HT-29 (cell line): ENCODE measurements at places on chromosomes 5 and 9. TPM values are rescaled to one million over a fixed set of nuclear protein-coding genes. Genes with fewer than 3 reads are reported as not detected.

DNA sequence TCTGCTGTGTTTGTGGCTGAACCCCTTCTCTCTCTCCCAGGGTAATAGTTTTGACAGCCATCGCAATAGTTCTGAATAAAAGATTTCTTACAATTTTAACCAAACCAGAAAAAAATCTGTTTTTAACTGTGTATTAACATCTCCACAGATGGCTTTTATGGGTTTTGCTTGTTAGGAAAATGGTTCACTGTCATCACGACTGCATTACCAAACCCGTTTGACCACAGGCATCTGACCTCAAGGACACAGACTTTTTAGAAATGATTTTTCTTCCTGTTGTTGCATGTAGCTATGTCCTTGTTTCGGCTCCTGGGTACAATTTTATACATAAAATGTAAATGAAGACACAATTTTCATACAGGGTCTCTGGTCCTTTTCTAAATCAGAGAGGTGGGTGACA lies 316.1 kb downstream of the IRX1 start:
- DNase-seq, result no peak

- no peak for DNase-seq
Measured at GRCh38 chr9:93613791-93614190, 37.4 kb downstream of the PHF2 start.

DNA sequence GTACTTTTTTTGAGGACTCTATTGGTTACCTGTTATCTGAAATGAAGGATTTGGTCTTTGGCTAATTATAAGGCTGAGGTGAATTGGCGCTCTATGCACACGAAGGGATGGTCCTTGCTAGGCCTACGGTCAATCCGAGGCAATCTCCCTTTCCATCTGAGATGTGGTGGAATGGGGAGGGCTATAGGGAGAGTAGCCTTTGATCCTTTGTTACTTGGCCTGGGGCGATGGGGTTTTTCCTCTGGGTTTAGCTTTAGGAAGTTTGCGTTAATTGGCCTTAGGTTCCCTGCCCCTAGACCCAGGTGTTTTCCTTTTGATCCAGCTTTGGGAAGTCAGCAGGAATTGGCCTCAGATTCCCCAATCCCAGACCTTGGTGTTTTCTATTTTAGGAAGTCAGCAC lies 102.1 kb upstream of the C9orf72 start:
- DNase-seq, result no peak

DNA sequence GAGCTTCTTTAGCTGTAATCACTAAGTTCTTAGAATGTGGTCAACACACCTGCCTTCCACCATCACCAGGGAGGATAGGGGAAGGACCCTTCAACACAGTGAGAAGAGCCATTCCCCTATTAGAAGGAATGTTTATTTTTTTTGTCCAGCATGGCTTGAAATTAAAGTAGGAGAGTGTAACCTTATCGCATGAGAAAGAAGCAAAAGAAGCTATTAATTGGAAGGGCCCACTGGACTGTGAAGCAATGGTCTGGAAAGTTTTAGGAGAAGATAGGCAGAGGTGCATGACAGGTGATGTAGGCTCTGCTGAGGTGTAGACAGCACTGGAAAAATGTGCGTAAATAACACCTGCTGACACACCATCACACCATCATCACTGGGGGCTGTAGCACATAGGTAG lies 1526.0 kb downstream of the MAT2B start:
- no peak for DNase-seq

DNA sequence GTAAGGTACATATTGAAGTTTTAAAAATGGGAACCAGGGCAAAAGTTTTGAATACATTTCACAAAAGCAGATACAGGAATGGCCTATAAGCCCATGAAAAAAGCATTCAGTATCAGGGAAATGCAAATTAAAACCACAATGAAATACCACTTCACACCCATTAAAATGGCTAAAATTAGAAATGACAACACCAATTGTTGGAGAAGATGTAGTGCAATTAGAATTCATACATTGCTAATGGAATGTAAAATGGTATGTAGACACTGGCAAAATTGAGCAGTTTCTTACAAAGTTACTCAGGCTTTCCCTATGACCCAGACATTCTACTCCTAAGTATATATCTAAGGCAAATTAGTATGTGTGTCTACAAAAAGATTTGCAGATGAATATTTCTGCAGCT lies 34.2 kb downstream of the CDC14B start:
- no peak for DNase-seq

- DNase-seq, result no peak
Measured at GRCh38 chr5:178421699-178422399, 168.3 kb downstream of the COL23A1 start.

- peak; percentile 84 for DNase-seq
Measured at GRCh38 chr5:148443998-148444397, 60.2 kb downstream of the FBXO38 start.

DNA sequence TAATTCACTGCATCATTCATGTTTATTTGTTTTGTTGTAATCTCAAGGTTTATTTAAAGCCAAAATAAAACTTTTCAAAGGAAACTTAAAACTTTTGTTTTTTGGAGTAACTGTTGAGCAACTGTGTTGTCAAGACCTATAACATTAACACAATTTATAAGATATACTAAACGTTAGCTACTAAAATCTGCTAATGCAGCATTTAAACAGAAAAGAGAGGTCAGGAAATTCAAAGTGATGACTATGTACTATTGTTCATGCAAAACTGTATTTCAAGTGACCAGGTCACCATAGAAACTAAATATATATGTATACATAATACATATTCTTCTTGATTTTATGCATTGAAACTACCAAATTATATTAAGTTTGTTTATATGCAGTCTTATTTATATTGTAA lies 1740.9 kb downstream of the EFNA5 start:
- no peak for DNase-seq

DNA sequence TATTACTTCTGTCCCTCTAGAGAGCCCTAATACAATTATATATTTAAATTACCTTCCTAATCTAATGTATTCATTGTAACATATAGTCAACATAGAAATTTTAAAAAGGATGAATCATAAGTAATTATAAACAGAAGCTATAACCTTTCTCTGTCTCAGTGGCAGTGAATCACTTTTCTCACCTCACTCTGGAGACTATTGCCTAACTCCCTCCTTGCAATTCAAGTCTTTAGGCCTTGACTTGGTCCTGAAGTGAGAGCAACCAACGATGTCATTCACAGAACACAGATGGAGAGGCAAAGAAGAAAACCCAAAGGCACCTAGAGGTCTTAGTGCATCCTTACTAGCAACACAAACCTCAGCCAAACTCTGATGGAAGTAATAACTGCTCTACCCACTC lies 133.3 kb upstream of the DPYSL3 start:
- no peak for DNase-seq

DNA sequence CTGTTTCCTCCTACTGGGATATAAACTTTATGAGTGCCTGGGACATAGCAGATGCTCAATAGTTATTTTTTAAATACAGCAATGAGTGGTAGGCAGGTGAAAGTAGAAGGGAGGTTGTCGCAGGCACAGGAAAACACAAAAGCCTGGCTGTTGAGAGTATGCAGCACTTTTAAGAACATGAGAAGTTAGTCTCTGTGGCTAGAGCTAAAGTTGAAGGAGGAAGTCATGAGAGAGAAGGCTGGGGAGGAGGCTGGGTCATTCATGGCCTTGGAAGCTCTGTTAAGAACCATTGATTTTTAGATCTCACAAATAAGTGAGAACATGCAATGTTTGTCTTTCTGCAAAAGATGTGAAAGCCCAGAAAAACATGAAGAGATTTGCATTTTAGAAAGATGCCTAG lies 126.7 kb downstream of the PRKACG start:
- DNase-seq, result no peak

GRCh38 chr5:124089578-124089977 lies 577.6 kb downstream of the CSNK1G3 start:
- DNase-seq, result no peak

- DNase-seq, result peak; percentile 72
Measured at GRCh38 chr9:127979333-127980059, 1.3 kb downstream of the EEIG1 start.

- DNase-seq, result no peak
Measured at GRCh38 chr5:32280656-32281081, 32.1 kb downstream of the MTMR12 start.

GRCh38 chr9:3180696-3181048 lies 336.8 kb upstream of the PUM3 start:
- DNase-seq, result no peak

- DNase-seq, result no peak
Measured at GRCh38 chr9:89872913-89873707, 268.3 kb downstream of the GADD45G start.

TRIM7 gene
- 2.9 and 5.5 TPM in 2 replicates for total RNA-seq

NUTM2G gene
- not detected in 2 replicates for total RNA-seq

ADCY2 gene
- not detected in 2 replicates for total RNA-seq

JAKMIP2 gene
- 0.03 and 0.26 TPM in 2 replicates for total RNA-seq

MIGA2 gene
- total RNA-seq, result 64.8 and 66.6 TPM in 2 replicates

NIM1K gene
- not detected in 2 replicates for total RNA-seq

ADRB2 gene
- 0.60 and 0.64 TPM in 2 replicates for total RNA-seq
